Activated CD4-positive, alpha-beta T cell treated with anti-CD3 and anti-CD28 coated beads, Interleukin-2, amount 50 U/mL, for 1 hour (primary cell): ENCODE measurements at places on chromosomes 16 and 17.

DNA sequence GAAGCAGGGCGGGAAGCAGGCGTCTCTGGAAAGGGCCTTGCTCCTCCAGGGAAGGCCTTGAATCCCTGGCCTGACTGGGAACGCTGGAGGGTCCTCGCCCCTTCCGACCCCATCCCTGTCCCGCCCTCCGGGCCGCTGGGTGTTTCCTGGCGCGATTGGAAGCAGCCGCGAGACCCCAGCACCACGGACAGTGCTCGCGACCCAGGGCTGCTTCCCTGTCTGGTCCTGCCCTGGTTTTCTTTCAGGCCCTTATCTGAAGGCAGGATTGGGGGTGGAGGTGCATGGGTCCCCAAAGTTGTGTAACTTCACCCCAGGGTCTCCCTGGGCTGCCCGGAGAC is 2.1 kb downstream of the MGAT5B start:
- DNase-seq = no peak

GRCh38 chr17:19996502-19996901 is 12.7 kb upstream of the SPECC1 start:
- DNase-seq = no peak

DNA sequence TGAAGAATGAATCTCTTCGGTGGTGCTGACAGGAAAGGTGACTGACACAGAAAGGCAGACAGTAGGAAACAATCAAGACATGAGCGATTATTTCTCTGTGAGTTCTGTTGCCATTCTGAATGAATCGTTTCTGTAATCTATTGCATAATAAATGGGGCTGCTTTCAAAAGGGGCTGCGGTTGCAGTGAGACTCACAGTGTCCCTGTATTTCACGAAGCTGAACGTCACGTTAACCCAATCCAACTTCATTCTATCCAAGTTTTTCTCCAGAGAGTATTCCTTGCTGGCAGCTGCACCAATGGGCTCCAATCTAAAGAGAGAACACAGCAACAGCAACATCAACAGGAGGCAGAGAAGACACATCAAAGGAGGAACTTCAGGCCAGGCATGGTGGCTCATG is 75.4 kb downstream of the DNAH3 start:
- no peak for DNase-seq

- no peak for DNase-seq
These were observed 132.6 kb downstream of the PITPNC1 start for GRCh38 chr17:67509390-67510287.

DNA sequence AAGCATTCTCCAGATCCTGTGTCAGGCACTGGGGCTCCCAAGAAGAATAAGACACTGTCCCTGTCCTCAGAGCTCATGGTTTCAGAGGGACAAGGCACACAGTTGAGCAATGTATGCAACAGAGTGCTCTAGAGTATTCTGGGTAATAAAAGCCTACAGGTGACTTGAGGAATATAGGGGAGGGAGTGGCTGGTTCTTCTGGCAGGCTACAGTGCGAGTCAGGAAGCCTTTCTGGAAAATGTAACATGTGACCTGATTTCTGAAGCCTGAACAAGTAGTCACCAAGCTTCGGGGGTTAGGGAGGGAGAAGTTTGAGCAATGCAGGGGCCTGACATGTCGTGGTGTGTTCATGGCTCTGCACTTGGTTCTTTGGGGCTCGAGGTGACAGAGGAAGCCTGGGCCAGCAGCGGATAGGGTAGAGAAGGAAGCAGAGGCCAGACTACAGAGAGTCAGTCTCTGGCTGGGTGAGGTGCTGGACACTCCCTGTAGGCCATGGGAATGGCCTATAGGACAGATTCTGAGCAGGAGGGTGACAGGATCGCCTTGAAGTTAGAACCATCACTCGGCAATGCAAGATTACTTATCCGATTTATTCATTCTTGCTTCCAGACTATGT is 16.0 kb upstream of the LRRC75A start:
- DNase-seq = no peak
